NCI-H524 treated with DMSO at 0.1 percent for 48 hours (cell line): ENCODE measurements at places on chromosomes 12 and 14.

DNA sequence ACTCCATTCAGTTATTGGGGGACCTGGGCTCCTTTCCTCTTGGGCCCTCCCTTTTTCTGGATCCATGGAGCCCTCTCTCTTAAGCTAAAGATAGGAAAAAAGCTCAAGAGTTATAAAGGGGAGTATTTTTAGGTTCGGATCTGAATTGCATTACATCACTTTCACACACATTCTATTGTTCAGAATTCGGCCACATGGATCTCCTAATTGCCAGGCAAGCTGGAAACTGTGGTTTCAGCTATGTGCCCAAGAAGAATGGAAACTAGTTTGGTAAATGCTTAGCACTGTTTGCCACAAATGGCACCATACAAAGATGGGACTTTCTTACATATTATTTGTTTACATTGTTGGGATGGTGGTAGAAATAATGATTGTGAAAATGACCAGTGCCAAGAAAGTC, 145.6 kb downstream of the LRIG3 start:
- no peak for DNase-seq

- no peak for DNase-seq
Observed at GRCh38 chr12:66775871-66776270, 97.0 kb upstream of the GRIP1 start.

DNA sequence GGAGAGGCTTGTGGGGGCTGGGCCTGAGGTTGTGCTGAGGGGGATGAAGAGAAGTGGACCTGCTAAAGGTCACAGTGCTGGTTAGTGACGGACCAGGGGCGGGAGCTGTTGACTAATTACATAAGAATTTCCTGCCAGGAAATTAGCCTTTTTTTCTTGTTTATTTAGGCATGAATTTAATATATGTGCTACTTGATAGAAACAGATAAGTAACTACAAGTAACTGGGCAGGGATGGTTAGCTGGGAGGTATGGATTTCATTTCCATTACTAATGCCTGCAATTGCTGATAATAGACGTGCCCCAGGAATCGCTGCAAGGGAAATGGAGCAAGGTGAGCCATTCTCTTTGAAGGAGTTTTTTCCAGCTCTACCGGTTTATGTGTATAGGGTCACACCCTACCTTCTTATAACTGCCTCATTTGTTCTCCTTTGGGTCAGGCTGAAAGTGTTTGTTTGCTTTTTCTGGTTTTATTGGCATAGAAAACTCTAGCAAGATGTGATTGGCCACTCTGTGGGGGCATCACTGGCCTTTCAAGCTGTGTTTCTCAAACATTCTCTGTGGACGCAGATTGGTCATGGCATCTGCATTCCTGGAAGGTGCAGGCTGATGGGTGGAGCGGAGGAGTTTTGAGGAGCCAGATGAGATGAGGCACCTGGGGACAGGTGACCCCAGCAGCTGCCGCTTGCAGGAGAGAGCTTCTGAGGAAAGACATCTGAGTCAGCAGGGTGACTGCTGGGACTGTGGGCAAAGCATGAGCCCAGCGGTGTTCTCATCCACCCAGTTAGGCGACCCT, 19.0 kb upstream of the GPRC5A start:
- DNase-seq = no peak

DNA sequence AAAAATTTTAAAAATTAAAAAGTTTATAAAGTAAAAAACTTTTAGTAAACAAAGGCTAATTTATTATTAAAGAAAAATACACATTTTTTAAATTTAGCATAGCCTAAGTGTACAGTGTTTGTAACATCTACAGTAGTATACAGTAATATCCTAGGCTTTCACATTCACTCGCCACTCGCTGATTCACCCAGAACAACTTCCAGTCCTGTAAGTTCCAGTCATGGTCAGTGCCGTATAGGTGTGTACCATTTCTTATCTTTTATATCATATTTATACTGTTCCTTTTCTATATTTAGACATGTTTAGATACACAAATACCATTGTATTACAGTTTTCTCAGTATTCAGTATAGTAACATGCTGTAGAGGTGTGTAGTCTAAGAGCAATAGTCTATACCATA, 28.9 kb downstream of the HEATR5A start:
- no peak for DNase-seq

DNA sequence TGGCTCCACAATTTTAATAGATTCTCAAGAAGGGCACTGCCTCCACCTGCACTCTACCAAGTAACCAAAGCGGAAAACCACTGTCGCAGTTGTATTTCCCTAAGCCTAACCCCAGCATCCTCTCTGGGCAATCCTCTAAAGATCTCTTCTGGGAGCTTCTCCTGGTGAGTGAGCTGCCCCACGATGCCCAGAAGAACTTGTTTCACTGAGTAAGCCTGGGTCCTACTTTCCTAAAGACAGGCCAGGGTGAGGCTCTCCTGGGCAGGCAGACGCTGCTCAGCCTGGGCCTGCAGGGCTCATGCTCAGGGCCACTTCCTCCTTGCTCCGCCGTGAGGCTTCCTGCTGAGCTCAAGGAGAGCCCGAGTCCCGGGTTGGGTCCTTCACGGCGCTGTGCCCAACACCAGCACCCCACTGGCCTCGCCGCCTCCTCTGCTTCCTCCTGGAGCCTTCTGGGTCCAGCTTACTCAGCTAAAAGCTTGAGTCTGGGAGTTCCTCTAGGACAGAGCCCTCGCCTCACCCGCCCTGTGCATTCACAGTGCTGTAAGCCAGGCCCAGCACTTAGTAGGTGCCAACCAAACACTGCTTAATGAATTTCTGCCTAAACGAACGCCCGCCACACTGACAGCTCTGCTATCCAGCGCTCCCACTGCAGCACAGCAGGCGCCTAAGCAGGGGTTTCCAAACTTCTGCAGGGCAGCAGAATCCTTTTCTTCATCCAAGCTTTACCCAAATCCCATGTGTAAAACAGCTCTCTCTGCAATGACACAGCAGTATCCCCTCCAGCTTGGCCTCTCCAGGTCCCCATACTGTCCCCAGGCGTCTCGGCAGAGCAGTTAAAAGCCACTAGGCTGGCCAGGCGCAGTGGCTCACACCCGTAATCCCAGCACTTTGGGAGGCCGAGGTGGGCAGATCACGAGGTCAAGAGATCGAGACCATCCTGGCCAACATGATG, 5.7 kb downstream of the RAB35 start:
- no peak for DNase-seq

DNA sequence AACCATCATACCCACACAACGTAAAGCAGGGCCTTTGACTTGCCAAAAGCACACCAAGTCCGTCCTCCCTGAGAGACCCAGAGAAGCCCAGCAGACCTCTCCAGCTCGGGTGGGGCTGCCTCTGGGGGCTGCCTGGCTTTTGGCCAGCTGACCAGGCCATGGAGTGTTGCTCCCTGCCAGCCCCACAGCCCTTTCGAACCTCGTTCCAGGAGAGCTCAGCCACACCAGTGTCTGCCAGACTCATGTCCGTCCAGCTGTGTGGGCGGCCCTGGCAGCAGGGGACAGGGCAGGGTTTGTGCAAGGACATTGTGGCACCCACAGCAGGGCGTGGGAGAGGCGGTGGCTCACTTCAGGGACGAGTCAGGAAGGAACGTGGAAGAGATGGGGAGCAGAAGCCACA, 22.6 kb upstream of the IRF2BPL start:
- DNase-seq = no peak

- DNase-seq = no peak
Observed at GRCh38 chr12:42977451-42978230, 388.1 kb upstream of the PRICKLE1 start.

DNA sequence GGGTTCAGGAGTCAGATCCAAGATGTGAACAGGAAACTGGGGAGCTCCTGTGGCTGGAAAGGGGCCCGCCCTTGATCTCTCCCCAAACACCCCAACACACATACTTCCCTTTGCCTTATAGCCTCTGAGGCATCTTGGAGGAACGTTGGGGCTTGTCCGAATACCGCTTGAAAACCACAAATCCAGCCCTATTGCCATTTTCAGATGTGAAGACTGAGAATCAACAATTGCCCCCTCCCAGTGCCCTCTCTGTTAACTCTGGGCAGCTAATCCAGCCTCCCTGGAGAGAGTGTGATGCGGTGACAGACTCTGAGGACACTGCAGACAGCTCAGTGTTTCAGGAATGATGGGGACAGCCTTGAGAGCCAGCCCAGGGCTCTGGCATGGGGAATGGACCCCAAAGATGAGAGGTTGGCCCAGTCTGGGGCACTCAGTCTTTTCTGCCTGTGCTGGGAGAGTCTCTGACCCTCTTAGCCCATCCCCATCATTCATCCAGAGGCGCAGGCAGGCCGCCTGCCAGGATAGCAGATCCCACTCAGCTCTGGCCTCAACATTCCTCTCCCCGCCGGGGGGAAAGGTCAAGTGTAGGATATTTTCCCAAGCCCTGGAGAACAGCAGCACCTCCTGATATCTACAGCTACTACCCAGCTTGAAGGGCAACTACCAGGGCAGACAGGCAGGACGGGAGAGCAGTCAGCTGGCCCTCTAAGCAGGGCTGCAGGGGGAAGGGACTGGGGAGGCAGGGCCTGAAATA, 24.6 kb upstream of the LTBP2 start:
- no peak for DNase-seq

- DNase-seq = peak; percentile 15
Observed at GRCh38 chr12:113857371-113857770, 108.8 kb downstream of the RBM19 start.

GRCh38 chr12:104944252-104944651, 13.8 kb downstream of the SLC41A2 start:
- no peak for DNase-seq

- DNase-seq = no peak
Observed at GRCh38 chr14:35934499-35934898, 108.4 kb downstream of the BRMS1L start.

DNA sequence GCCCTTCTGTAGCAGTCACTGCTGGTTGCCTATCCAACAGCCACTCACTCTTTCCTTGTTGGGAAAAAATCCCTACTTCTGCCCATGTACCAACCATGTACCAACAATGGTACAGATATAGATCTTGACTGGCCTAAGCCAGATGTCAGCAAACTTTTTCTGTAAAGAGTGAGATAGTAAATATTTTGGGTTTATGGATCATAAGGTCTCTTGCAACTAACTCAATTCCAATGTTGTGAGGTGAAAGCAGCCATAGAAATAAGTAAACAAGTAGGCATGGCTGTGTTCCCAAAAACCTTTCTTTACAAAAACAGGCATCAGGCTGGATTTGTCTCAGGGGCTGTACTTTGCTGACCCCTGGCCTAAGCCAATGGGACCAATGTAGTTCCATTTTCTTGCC, 73.5 kb downstream of the ARMH4 start:
- DNase-seq = no peak

GRCh38 chr12:2170376-2170775, 117.6 kb downstream of the CACNA1C start:
- no peak for DNase-seq

DNA sequence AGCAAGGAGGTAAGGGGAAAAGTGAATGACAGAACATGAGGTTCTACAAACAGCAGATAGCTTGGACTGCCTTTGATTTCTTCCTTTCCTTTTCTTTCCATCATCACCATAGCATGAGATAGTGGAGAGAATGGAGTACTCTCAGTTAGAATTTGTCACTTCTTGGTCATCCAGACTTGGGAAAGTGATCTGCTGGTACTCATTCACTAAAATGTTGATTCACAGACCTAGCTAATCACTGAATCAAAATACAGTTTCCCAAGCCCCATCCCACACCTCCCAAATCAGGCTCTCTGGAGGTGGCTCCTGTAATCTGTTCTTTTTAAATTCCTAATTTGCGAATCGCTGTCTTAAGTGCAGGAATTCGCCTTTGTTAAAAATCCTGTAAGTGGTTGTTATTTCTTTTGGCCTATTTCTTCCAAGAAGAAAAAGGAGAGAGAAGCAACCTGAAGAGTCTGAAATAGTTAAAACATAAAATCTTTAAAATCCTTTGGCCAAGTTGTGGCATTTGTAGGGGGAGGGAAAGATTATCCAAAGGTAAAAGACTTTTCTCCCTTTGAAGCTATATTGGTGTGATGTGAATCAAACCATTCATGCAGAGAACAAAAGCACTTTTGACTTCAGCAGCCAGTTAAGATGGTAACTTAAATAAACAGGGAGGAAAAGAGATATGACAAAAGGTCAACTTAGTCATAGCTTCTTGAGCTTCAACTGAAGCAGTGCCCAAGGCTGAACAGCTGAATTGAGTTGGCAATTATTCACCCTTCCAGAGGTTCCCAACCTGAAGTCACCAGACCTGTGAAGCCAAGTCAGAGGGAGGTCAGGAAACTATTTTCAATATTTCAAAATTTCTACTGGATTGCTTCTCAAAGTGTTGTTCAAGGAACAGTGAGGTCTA, 255.1 kb upstream of the KRR1 start:
- DNase-seq = no peak

DNA sequence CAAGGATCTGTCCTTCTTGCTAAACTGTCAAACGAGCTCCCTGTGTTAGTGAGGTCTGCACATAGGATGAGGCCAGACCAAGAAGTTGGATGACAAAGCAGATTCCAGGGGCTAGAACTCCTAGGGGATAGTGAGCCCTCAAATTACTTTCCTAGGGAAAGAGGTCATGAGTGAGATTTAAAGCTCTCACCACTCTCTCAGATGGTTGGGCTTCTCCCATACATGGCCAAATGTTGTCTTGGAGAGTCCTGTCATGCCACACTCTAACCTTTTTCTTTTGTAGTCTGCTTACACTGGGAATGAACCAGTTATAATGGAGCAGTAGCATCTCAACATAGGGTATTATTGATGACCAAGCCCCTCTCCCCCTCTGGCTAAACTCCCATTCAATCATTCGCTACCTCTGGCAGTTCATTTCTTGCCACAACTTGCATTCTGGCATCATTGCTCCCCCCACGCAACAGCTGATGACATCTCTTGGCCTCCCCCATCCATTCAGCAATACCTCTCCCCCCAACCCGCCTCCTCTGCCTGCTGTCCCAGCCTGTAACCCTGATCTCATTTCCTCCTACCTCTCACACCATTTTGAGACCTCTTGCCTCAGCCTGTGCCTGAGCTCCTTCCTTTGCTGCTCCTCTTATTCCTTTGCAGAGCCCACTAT, 64.7 kb upstream of the CISTR start:
- DNase-seq = no peak

- no peak for DNase-seq
Observed at GRCh38 chr12:19659501-19659900, 220.2 kb downstream of the AEBP2 start.

- no peak for DNase-seq
Observed at GRCh38 chr12:50110762-50111351, 1.2 kb upstream of the COX14 start.

DNA sequence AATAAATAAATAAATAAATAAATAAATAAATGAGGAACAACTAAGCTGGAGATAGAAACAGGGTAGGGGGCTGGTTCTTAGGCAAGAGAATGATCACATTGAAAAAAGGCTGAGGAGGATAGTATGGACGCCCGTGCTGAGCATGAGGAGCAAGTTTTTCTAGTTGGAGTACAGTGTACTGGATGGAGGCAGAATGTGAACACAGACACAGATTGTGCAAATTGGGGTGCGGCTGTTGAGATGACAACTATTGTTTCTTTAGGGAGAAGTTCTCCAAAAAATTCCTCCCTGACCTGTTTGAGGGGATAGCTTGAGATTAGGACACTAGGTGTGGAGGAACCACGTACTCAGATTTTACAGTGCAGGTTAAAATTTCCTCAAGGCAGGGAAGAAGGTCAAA, 979 bp upstream of the BIN2 start:
- no peak for DNase-seq

DNA sequence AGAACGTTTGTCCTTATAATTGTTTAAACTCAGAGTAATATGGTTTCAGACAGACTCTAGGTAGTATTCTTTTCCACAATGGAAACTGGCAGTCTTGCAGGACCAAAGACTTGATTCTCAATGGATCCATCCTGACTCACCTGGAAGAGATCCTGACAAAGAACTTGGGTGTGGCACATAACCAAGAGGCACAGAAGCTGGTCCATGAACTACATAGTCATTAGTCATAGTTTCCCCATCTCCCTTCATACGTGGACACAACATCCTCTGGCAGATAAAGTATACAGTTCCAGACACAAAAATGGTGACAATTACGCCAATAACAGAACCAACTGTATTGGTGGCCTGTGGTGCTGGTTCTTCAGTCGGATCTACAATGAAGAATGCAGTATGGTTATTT, 55.8 kb downstream of the BCL2L14 start:
- DNase-seq = no peak
